ENCODE measurements at places on chromosomes 2 and 18.

DNA sequence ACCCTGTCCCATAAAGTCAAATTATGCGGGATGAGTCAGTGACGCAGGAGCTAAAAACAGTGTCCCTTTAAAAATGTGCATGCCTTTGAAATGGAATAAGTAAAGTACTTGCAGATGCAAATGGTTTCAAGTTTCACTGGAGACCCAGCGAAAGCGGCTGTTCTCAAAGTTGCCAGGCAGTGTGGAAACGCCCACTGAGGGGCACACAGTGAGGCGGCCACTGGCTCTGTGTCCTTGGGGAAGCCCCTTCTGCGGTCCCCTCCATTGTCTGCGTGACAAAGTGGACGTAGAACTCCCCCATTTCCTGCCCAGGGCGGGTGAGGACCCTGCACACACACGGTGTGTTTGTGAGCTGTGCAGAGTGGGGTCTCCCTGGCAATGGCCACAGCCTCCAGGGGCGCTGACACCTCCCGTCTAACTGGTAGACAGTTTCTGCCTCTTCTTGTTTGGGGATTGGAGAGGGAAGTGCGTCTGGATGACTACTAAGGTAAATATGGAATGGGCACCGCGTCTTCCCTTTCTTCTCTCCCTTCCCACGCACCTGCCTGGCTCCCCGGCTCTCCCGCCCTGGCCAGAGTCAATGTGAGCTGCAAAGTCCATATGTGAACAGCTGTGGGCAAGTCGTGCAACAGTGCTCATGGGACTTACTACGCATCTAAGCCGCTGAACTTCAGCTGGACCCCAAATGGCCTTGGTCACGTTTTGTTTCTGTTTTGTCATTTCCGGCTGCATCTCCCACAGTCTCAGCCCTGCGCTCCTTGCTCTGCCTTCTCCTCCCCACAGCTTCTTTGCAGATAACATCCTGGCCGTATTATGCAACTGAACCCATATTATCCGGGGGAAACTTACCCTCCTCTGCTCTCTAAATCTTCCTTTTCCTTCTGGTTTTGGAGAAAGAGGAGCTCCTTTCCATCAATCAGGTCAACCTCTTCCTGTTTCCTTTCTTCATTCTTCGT lies 33.7 kb upstream of the ZNF516 start:
- DNase-seq: peak; percentile 67

DNA sequence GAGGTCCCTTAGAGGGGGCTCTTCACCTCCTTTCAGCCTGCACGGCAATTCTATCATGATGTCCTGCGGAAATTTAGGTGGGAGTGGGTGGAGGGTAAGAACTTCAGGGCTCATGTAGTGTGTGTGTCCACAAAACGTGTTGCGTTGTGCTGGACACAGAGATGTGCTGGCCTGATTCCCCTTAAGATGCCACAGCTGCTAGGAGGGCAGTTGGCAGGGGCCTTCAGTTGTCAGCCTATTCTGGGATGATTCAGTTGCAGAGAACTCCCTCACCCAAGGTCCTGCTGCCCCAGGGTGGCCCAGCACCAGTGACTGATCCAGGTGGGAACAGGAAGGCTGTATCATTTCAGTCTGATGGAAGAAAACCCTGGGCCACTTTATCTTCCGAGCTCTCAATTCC lies 1.0 kb upstream of the HJURP start:
- no peak for DNase-seq

- no peak for DNase-seq
These were observed 47.8 kb upstream of the ZEB2 start for GRCh38 chr2:144567745-144568144.

DNA sequence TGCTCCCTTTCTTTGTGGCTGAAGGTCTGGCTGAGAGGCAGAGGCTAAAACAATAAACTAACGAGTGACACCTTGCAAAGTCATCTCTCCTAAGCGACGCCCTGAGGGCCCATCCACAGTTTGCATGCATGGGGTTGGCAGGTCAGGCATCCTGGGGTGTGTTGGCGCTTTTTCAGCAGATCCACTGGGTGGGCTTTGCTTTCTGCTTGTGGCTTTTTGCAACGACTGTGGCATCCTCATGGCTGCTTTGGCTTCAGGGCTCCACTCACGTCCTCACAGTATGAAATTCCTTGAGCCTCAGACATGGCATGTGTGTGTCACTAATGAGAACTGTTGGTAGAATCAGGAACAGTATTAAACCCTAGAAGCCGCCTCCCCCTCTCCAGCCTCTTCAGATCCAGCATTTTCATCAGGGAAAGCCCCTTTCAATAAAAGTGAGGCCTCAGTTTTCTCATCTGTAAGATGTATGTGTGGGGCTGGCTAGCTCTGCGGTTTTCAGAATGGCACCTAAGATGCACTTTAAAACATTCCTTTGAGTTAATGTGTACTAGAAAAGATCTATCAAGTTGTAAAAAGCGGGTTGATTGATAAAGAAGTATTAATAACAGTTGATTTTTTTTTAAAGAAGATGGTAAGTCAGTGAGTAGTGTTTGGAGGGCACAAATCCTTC lies 72.5 kb downstream of the SH3BP4 start:
- DNase-seq: peak; percentile 66

GRCh38 chr2:147006736-147007141 lies 838.1 kb upstream of the ACVR2A start:
- DNase-seq: peak; percentile 95

GRCh38 chr2:168814046-168814445 lies 11.6 kb downstream of the NOSTRIN start:
- no peak for DNase-seq

DNA sequence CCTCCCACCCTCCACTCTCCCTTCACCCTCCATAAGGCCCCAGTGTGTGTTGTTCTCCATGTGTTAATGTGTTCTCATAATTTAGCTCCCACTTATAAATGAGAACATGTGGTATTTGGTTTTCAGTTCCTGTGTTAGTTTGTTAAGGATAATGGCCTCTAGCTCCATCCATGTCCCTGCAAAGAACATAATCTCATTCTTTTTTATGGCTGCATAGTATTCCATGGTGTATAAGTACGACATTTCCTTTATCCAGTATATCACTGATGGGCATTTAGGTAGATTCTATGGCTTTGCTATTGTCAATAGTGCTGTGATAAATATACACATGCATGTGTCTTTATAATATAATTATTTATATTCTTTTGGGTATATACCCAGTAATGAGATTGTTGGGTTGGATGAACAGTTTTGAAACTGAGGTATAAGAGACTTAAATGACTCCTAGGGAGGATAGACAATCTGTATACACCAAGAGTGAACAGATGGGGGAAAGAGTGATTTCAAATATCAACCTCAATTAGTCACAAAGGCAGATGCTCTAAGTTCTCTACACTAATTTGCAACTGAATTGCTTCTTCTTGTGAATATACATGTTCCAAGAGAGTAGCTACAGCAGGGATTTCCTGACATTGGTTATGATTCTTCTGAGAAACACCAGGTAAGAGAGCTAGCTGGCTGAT lies 23.7 kb downstream of the CWC22 start:
- no peak for DNase-seq

DNA sequence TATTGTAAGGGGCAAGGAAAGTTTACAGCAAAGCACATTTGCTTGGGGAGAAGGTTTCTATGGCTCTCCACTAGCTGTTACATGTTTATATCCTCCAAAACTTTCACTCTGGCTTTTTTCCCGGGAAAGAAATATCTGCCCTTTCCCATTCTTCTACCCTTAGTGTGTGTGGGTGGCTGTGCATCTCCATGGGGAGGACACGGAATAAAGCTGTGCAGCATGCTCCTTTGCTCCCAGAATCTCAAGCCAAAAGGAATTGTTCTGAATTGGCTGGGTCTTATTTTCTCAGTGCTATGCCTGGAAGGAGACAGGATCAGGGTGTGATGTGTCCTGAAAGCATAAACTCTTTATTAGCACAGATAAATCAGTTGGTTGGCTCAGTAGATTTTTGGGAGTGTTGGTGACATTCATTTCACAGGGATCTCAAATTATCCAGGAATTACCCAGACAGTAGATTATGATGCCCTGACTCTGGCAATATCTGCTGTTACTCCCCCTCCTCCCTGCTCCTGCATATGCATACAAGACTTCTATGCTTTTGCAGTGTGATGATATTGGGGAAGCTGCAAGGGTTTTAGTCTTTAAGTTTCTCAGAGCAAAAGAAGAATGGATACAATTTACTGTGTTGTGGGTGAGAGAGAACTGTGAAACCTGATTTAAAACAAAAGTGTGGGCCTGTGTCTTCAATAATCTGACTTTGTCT lies 63.1 kb downstream of the PARD3B start:
- peak; percentile 83 for DNase-seq

DNA sequence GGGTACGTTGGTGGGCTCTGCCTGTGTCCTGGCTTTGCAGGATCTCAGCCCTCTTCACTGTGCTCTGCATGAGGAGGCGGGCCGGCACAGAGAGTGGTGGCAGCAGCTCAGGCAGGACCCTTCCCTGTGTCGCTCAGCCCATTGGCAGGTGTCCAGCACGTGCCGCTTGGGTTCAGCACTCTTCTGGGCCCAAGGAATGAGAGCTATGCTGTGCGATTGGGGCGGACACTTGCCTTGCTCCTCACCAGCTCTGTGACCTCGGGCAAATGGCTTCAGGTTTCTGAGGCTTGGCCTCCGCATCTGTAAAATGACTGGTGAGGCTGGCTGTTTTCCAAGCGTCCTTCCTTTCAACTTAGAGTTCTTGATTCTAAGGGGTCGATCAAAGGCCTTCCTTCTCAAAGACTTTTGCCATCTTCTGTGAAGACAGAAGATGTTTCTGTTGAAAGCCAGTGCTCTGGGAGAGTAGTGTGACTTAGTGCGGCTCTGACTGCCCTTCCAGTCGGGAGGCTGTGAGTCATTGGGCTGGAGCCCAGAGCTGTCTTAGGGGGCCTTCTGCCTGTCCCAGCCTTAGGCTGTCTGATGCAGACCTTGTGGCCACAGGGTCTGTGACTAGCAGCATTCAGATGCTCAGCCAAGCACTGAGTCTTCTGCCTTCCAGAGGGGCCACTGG lies 35.6 kb downstream of the GLI2 start:
- peak; percentile 85 for DNase-seq

- no peak for DNase-seq
These were observed 992.7 kb downstream of the BCL11A start for GRCh38 chr2:59560769-59561168.

DNA sequence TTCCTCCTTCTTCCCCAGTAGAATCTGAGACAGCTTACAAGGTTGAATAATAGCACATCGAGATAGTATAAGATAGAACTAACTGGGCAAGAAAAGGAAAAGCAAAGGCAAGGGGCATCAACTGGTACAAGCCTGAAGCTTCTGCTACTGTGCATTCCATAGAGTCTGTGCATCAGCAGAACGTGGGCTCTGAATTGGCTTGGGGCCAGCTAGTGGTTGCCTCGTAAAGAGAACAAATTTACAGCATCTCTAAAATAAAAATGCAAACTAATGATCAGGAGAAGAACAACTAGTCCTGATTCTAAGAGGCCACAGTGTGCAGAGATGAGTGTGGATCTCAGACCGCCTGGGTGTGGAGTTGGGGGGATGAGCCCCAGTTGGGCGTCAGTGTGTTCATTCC lies 36.6 kb downstream of the UPP2 start:
- DNase-seq: no peak

- no peak for DNase-seq
These were observed 247.3 kb downstream of the PRKCE start for GRCh38 chr2:45898819-45899218.

- peak; percentile 48 for DNase-seq
These were observed 177.0 kb downstream of the CTIF start for GRCh38 chr18:48715711-48716361.

GRCh38 chr2:3078684-3079083 lies 298.9 kb downstream of the EIPR1 start:
- no peak for DNase-seq

- peak; percentile 74 for DNase-seq
These were observed 238.2 kb downstream of the MREG start for GRCh38 chr2:215775106-215775505.

DNA sequence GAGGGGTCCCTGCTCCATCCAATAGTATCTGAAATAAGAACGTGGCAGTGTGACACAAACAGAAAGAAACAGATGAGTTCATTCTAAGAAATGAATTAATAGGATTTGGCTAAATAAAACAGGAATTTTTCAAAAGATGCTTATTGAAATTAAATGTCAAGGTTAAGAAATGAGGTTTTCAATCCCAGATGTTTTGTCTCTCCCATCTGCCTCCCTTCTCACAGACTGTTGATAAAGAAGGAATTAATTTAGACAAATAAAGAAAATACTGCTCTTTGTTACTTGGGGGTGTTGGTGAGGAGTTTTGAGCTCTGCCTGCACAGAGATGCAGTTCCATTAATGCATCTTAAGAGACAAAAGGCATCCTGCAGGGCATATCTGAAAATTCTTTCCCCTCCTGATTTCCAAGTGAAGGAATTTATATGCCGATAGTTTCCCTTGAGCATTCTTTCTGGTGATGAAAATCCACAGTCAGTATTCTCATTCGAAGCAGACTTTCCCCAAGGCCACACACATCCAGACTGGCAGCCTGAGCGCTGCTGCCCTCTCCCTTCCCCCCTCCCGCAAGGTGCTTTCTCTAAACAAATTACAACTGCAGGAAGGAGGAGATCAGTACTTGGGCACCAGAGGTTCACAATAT lies 385.4 kb upstream of the RND3 start:
- DNase-seq: peak; percentile 12

DNA sequence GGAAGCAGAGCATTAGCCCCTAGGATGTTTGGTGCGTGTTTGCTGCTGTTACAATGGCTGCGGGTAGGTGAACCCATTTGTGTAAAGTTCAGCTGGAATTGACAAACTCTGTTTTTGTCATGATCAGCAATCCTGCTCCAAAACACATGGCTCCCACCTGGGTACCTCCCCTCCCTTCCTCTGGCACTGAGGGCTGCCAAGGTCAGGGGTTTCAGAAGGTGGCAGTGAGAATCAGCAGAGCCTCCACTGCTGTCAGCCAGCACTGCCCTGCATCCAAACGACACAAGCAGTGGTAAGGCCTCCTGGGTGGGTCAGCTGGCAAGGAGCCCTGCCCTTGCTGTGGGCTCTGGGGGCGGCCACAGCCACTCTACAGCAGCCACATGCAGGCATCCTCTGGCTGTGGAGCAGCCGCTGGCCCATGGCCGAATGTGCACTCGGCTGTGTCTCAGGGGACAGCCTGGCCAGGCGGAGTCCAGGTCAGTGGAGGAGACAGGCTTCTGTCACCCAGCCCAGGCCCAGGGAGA lies 32.8 kb upstream of the LDLRAD4 start:
- no peak for DNase-seq

GRCh38 chr2:144320491-144320890 lies 199.4 kb downstream of the ZEB2 start:
- DNase-seq: peak; percentile 68

- no peak for DNase-seq
These were observed 309.5 kb upstream of the LYPD1 start for GRCh38 chr2:132979339-132980093.

DNA sequence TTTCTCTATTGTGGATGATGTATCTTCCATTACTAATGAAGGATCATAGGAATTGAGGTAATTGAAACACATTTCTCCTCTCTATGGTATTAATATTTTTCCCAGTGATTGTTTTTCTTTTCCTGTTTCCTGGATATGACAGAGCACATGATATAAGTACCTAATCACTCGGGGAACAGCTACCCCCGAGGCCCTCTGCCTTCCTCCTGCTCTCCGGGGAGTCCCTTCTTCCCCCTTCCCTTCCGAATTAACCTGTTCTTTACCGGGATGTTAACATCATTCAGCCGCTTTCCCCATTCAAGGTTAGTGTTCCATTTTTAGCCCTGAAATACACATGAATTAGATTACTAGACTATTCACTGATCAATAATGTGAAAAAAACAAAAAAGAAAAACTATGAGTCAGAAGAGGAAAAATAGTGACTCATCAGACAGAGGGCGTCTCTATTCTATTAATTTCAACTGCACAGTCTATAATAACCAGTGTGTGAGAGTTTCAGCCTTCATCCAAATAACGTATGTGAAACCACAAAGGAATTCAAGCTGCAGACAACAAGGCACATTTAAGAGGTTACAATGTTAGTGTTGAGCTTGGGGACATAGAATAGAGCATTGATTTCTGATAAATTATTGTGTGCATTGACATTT lies 450.8 kb downstream of the DLGAP1 start:
- DNase-seq: no peak

All from AG10803 (cell line).